Stimulated activated CD4-positive, alpha-beta T cell treated with anti-CD3 and anti-CD28 coated beads, Interleukin-1b, Interleukin-23, amount 100 ng/mL, for 1 hour (primary cell): ENCODE measurements at places on chromosomes 6 and 20.

GRCh38 chr6:155955038-155955437 lies 499.4 kb upstream of the NOX3 start:
- no peak for DNase-seq

- no peak for DNase-seq
Observed at GRCh38 chr6:37389857-37390256, 36.1 kb downstream of the RNF8 start.

DNA sequence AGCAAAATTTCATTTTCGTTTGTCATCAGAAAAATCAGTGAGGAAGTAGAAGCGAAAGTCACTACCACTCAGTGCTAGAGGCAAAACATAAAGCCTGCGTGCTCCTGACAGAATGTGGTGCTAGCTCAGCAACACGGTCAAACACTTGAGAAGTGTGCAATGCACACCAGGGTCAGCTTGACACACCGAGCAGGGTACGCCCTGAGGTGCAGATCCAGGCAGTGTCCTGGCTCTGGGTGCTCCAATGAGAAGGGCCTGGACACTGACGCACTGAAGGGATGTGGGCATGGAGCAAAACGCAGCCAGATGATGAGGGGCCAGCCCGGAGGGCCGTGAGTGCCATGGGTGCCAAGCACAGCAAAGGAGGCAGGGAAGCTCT lies 5.9 kb downstream of the RNASET2 start:
- DNase-seq: no peak

GRCh38 chr6:15908871-15909270 lies 220.0 kb upstream of the MYLIP start:
- DNase-seq: no peak

- no peak for DNase-seq
Observed at GRCh38 chr6:52361414-52361944, 472 bp upstream of the PAQR8 start.

DNA sequence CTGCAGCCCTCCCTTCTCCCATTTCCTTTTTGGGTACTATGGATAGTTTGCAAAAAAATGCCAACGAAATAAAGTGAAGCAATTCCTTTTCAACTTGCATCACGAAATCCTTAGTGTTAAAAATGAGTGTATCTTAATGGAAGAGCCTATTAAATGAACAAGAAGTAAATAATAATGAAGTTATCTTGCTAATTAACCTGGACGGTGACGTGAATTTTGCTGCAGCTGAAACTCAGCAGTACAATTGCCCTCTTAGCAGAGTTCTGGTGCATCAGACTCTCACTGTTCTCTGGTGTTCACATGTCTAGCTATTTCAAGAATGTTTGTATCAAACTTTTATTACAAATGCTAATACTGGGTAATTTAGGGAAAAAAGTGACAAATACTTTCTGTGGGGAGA lies 119.7 kb upstream of the HDAC2 start:
- DNase-seq: no peak

DNA sequence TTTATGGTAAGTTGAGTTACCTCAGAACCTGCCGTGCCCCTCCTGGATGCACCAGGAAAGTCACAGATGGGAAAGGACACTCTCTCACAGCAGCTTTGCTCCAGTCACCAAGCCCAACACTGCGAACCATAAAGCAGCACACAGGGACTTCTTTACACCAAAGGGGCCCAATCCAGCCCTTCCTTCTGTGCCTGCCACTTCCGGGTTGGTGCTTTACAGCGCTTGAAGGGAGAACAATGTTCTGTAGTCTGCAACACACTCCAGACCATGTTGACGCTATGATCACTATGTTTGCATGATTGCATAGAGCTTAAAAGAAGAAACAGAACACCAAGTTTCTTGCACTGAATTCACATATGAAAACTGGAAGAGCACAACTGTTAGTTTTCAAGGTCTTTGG lies 57.1 kb downstream of the SERAC1 start:
- DNase-seq: no peak

DNA sequence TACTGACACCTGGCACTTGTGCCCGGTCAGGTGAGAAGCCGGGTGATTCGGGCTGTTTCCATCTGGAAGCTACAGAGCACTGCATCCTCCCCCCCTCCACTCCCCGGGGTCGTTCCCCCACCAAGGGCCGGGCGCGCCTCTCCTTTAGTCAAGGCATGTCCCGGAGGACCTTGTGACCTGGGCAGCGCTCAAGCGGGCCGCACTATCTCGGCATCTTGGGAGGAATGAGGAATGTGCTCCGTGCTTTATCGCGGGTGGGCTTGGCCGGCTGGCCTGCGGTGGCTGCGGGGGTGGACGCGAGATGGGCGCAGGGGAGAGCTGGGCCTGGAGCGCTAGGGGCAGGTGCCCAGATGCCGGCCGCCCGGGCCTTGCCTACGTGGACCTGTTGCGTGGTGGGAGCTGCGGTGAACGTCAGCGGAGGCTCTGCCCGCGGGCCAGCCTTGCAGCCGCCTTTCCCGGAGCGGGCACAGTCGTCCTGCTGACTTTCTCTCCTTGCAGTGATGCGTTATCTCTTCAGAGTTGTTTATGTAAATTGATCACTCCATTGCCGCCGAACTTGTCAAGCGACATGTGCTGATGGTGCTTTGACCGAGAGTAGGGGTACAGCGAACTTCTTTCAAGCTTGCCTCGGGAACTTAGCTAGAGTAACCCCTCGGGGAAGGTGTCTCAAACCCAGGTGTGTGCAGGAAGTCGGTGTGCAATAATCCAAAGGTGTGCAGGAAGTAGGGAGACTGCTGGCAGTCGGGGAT lies 1.1 kb downstream of the LRRC1 start:
- no peak for DNase-seq

DNA sequence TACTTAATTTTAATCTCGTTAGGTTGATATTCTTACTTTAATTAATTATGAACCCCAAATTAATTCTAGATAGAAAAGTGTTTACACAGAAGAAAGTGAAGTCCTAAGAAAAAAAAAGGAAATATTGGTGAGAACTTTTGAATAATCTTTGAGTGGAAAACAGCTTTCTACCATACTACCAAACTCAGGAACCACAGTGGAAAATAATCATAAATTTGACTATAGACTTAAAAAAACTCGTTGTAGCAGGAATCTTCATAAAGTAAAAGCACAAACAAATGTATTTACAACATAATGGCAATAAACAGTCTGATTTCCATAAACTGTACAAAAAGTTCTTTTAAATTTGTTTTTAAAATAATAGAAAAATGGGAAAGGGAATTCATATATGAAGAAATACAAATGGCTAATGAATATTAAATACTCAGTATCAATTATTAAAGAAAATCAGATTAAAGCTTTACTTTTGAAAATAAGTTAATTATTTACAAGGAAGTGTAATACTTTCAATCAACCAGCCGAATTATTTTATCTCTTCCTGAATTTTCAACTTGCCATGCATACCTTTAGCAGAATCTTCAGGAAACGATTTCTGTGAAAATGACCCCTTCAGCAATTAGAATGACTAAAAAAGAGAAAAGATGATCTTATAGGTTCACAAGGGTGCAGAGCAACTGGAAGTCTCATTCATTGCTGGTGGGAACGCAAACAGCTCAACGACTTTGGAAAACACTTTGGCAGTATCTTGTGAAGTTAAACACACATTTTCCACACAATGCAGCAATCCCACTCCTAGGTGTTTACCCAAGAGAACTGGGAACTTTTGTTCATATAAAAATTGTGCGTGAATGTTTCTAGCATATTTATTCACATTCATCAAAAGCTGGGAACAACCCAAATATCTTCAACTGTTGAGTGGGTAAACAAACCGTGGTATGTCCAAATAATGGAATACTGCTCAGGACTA lies 38.5 kb upstream of the BMP6 start:
- DNase-seq: no peak

DNA sequence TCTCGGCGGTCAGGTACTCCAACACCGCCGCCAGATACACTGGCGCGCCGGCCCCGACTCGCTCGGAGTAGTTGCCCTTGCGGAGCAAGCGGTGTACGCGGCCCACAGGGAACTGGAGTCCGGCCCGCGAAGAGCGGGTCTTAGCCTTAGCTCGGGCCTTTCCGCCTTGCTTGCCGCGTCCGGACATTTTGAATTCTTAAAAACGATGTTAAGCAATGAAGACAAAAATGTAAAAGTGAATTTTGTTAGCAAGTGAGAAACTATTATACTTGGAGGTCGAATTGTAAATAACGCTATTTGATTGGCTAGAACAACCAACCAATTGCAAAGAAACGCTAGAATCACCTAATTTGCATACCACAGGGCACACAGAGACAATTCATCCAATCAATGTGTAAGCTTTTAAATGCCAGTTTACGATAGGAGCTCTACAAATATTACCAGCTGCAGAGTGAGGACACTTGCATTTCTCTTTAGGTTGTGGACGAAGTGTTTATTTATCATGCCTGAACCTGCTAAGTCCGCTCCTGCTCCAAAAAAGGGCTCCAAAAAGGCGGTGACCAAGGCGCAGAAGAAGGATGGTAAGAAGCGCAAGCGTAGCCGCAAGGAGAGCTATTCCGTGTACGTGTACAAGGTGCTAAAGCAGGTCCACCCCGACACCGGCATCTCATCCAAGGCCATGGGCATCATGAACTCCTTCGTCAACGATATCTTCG lies 112.0 kb downstream of the HFE start:
- DNase-seq: no peak

GRCh38 chr6:6251555-6252280 lies 68.7 kb downstream of the F13A1 start:
- no peak for DNase-seq

DNA sequence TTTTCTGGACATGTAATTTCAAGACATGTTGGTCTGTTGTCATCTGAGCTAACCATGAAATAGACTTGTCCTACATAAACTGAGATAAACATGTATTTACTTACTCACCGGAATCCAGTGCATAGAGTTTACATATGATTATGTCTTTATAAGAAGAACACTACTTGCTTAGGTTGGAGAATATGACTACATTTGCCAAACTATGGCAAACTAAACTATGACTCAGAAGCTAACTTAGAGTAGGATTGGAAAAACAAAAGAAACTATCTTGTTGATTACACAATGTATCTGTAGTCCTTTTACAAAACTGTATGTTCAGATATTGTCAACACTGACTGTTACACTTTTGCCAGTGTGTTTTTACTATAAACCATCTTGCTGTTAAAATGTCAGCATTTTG lies 113.3 kb downstream of the CRYBG1 start:
- DNase-seq: no peak

GRCh38 chr6:24985323-24985722 lies 49.6 kb upstream of the RIPOR2 start:
- DNase-seq: no peak

DNA sequence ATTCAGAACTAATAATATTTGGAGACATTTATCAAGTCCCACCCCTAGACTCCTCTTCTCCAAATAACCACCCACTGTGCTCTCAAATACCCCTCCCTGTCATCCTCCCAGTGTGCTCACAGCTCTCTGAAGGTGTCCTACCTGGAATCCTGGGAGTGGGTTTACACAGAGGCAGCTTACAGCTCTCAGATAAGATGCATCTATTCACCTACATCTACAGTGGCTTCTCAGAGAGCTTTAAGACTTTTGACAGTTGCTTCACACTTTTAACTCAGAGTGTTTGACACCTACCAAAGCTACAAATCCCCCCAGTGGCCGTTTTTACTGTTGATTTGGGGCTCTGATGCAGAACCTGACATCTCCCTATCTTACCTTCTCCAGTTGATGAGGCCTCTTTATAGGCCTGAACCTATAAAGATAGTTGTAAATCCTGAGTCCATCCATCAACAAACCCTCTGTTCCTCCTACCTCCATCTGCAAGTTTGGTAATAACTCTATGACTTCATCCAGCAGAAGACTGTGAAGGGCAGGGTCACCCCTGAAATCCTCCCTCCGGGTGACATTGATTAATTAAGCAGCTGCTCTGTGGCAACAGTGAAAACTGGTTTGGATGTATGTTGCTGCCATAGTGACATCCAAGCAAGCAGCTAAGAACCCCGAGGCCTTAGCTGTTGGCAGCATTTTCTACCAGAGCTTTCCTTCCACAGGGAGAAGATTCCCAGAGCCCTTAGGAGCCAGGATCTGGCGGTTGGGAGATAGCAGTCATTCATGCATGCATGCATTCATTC lies 226.1 kb upstream of the RREB1 start:
- DNase-seq: no peak

DNA sequence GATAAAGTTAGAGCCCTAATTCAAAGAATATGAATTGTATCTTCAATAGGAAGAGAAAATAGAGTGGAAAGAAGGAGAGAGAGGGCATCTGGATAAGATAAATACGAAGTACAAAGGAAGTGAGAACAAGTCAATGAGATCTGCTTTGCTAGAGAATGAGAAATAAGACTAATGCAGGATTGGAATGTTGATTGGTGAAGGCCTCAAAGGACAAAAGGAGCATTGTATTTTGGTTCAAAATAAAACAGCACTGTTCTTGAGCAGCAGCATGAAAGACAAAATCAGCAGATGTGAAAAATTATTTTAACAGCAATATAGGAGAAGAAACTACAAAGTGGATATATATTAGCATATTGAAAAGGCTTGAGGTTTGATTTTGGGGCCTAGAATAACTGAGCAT lies 5.1 kb upstream of the TMEM244 start:
- DNase-seq: no peak

- no peak for DNase-seq
Observed at GRCh38 chr20:35006009-35006408, 50.3 kb downstream of the MYH7B start.

- no peak for DNase-seq
Observed at GRCh38 chr6:5398530-5398929, 137.2 kb downstream of the FARS2 start.

- no peak for DNase-seq
Observed at GRCh38 chr6:157552820-157553485, 172.0 kb downstream of the ZDHHC14 start.

- DNase-seq: no peak
Observed at GRCh38 chr6:7578931-7579330, 11.1 kb upstream of the SNRNP48 start.

- DNase-seq: no peak
Observed at GRCh38 chr6:15327271-15327670, 81.4 kb downstream of the JARID2 start.

DNA sequence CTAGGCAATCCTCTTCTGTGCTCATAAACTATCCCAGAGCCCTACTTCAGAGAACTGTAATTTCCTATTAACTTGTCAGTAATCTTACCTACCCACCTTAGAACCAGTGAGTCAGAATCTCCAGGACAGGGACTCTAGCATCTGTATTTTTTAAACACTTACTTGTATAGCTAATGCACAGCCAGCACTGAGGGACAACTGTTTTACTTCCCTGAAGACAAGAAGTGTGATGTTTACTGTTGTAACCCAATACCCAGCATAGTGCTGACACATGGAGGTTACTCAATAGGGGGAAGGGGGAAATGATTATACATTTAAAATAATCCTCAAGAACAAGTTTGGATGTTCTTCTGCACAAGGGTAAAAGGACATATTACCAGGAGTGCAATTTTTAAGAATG lies 130.8 kb downstream of the BTBD9 start:
- no peak for DNase-seq
